Activated CD4-positive, alpha-beta memory T cell treated with anti-CD3 and anti-CD28 coated beads, Interleukin-2, amount 10 ng/mL, durations not matched to agents 7 days and 5 days (primary cell): ENCODE measurements at places on chromosomes 2 and 18.

DNA sequence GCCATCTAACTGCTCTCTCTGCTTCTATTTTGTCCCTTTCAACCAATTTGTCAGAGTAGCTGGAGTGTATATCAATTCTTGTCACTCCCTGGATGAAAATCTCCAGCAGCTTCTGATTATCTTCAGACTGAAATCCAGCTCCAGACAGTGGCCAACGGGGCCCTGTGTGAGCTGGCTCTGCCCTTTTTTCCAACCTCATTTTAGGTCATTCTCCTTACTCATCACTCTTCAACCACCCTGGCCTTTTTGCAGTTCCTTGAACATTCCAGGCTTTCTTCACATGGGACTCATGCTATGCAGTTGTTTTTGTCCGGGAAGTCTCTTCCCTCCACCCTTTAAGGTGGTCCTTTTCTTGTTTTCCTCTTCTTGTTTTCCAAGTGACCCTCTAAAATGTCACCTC lies 15.4 kb upstream of the FAP start:
- no peak for DNase-seq

DNA sequence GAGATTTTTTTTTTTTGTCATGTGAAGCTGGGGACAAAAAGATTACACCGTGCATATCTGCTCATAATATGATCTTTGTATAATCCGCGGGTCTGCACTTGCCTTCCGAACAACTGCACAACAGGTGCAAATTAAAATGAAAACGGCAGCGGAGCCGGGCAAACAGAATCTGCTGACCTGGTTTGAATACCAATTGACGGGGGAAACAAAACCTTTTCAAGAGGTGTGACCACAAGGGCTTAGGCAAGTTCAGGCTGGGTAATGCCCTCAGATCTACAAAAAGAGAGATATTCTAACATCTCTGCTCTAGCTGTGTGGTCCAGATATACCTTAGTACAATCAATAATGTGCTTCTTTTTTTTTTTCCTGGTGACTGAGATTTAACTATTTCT lies 88.5 kb downstream of the ZEB2 start:
- no peak for DNase-seq

- no peak for DNase-seq
Observed at GRCh38 chr18:44786688-44787087, 106.0 kb downstream of the SETBP1 start.

- DNase-seq: no peak
Observed at GRCh38 chr18:78899241-78899640, 80.4 kb upstream of the SALL3 start.

- DNase-seq: no peak
Observed at GRCh38 chr18:33653231-33653630, 75.2 kb downstream of the ASXL3 start.

GRCh38 chr2:223396993-223397392 lies 205.2 kb downstream of the SCG2 start:
- DNase-seq: no peak

DNA sequence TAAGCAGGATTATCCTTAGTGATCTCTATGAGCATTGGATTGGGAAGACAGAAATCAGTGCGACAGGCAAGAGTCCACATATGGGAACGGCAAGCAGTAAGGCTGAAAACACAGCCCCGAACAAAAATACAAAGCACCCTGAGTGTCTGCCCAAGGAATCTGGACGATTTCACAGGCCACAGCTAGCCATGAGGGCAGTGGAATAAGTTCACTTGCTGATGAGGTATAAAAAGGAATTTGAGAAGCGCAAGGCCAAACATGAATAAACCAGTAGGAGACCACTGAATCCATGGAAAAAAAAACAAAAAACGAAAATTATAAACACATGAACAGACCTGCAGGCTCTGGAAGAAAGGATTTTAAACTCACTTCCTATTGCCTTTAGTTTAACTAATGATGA lies 24.3 kb downstream of the WDSUB1 start:
- DNase-seq: no peak

- DNase-seq: no peak
Observed at GRCh38 chr2:19865151-19865550, 36.6 kb downstream of the TTC32 start.

DNA sequence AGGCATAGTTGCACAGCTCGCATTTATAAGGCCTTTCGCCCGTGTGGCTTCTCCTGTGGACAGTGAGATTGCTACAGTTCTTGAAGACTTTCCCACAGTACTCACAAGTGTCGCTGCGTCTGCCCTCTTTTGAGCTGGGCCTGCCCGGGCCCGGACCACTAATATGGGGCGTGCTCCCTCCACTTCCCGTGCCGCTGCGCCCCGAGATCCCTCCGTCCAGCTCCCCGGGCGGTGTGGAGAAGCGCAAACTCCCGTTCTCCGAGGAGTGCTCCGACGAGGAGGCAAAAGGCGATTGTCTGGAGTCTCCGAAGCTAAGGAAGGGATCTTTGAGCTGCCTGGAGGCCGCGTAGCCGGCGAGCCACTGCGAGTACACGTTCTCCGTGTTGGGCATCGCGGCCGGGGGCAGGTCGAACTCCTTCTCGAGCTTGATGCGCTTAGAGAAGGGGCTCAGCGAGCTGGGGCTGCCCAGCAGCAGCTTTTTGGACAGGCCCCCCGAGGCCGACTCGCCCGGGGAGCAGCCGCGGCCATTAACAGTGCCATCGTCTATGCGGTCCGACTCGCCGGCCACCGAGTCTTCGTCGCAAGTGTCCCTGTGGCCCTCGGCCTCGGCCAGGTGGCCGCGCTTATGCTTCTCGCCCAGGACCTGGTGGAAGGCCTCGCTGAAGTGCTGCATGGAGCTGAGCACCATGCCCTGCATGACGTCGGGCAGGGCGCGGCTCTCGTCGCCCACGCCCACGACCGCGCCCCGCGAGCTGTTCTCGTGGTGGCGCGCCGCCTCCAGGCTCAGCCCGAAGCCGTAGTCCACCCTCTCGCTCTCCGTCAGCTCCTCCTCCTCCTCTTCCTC lies 92.7 kb downstream of the BCL11A start:
- DNase-seq: no peak

DNA sequence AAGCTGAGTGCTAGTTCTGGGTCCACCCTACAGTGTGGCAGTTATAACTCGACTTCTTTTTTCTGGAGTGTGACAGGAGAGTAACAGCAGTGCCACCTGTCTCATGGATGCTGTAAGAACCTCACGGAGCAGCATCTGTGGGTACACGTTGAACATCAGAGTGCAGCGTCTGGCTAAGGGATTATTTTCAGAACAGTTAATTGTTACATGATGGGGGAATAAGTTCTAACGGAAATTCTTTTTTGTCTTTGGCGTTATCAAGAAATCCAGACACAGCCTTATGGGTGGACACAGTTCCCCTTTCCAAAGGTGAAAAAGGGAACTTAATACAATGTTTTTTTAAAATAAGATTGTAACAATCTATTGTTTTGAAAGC lies 28.3 kb upstream of the TOGARAM2 start:
- DNase-seq: no peak

DNA sequence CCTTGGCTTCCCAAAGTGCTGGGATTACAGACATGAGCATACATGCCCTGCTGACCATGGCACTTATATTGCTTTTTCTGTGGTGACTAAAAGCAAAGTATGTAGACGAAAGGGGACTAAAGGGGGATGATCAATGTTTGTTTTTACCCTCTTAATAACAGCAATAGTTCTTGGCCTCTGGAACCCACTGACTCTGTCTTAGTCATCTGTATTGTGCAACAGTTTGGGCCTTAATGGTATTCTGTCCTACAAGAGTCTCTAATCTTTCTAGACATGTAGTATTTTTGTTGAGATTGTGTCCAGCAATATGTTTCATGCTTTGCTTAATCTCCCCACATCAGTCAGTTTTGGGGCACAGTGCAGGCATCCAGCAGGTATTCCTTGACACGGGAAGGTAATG lies 359.9 kb upstream of the FANCL start:
- DNase-seq: no peak

DNA sequence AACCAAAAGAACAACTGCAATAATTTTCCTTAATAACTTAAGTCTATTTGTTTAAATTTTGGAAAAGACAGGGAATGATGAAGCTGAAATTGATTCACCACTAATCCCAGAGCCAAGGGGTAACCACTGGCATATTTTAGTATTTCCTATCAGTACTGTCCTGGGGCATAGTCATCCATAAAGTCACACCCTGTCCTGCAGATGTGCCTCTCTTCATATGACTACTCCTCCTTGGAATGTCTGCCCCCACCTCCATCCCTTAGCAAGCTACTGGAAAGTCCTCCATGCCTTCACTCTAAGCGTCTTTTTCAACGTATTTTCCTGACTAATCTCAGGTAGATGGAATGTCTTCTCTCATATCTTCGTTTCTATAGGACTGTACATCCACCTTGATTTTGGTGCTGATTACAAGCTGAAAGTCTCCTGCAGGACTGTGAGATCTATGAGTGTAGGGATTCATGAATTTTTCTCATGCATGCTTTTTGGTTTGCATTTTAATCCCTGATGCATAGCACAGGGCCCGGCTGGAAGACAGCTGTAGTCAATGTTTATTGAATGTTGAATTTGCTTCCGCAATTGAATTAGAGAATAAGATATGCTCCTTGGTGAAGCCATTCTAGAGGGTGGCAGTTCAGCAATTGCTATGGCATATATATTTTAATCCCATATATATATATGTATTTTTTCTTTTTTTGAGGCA lies 85.6 kb downstream of the MOGAT1 start:
- no peak for DNase-seq

DNA sequence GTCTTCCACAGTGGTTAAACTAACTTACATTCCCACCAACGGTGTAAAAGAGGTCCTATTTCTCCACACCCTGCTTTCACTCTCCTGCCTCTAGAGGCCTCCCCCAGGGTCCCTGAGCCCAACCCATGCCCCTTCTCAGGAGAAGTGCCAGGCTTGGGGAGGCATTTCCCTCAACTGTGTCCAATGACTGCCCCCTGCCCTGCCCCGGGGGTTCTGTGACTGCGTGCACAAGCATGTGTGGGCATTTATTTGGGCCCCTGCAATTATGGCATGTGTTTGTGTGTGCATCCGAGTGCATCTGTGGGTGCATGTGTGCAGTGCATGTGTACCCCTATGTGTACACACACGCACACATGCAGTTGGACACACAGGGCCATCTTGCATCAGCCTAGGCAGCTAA lies 57.3 kb downstream of the INHBB start:
- no peak for DNase-seq

GRCh38 chr2:104027321-104027720 lies 826.6 kb upstream of the POU3F3 start:
- no peak for DNase-seq
